Right renal cortex interstitium (tissue), 3 donors: ENCODE measurements at places on chromosomes 1 and 21. TPM values are rescaled to one million over a fixed set of nuclear protein-coding genes. Genes with fewer than 3 reads are reported as not detected.

GRCh38 chr1:20302108-20302471 is 11.4 kb downstream of the VWA5B1 start:
- no peak for DNase-seq

FCRLA gene
- polyA plus RNA-seq = 0.65 TPM

GRCh38 chr1:31886866-31887265 is 51.3 kb downstream of the PTP4A2 start:
- no peak for DNase-seq

DNA sequence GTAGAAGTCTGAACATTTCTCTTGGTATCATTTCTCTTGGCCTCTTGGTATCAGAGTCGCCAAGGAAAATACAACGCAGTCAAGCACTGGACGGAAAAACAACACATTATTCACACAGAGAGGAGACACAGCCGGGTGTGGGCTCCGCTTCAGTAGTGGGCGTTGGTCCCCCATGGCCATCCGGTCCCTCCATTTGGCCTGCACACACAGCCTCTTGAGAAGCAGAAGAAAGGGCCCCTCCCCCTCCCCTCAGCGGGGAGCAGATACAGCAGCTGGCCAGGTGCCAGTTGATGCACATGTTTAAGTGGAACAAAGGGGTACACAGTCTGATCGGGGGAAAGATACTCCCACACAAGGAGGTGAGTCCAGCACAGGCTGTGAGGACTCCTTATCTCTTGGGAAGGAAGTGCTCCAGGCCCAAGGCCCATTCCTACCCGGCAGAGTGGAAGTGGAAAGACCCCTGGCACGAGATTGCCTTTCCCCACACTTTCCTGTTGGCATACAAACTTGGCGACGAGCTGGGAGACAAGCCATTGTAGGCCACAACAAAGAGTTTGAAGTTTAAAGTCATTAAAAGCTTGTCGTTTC is 311.3 kb downstream of the FAM72C start:
- no peak for DNase-seq

- DNase-seq = no peak
Observed at GRCh38 chr1:212467843-212468482, 35.2 kb downstream of the NENF start.

GRCh38 chr1:94832446-94832845 is 12.3 kb downstream of the SLC44A3 start:
- no peak for DNase-seq

- no peak for DNase-seq
Observed at GRCh38 chr1:22231068-22231593, 88.2 kb upstream of the WNT4 start.

TFB2M gene
- polyA plus RNA-seq = 21.1 TPM

GSTM5 gene
- 38.6 TPM for polyA plus RNA-seq

DNA sequence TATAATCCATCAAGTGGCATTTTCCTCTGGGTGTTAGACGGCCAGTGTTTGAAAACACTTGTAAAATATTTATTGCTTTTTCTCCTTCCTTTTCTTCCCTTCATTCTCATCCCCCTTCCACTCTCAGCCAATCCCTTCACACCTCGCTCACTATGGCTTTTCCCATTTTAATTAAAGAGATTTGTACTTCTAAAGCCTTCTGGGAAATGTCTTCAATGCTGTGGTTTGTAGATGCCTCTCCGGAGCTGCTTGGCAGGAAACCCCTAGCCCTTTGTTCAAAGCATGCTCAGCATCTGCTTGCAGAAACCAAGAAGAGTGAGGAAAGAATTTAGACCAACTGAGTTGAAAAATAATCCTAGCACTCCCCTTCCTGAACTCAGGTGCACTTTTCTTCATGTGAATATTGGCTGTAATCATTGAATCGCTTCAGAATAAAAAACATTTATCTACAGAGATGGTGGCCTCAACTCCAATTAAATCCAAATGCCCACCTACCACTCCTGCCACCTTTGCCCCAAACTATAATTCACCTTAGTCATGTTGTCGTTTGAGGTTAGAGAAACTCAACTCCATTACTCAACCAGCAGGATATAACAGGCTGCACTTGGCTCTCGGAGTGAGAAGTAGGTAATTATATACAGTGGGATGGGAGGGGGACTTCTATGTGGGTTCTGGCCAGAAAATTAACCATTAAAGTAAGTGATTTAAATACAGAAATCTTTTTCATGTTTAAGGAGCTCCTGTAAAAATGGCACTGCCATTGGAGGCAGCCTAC is 659.4 kb upstream of the CAMK1G start:
- no peak for DNase-seq

FAM72C gene
- polyA plus RNA-seq = 1.5 TPM

DNA sequence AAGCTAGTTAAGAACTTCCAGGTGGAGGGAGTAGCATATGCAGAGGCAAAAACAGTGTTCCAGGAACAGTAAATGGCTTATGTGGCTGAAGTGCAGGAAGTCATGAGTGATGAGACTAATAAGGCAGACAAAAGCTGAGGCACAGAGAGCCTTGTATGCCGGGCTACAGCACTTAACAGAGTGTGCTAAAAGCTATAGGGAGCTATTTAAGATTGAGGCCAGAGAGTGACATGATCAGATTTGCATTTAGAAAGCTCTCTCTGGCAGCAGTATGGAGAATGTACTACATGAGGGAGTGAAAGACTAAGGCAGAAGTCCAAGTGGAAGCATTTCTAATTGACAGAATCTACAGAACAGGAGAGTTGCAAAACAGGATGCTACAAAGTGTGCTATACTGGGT is 38.6 kb downstream of the WASF2 start:
- no peak for DNase-seq

- DNase-seq = no peak
Observed at GRCh38 chr21:38326899-38327298, 70.1 kb downstream of the KCNJ15 start.

DNA sequence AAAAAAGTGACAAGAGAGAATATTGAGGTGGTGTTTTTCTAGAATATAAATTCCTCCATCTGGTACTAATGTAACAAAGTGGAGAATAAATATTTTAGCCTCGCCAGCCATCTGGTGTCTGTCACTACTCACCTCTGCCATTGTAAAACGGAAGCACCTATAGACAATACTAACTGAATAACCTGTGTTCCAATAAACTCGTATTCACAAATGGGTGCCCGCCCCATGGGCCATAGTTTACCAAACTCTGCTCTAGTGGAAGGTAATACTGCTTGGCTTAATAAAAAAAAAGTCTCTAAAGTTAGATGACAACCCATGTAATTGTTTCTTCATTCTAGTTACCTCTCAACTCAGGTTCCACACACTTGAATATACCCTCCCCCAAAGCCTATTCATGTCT is 8.1 kb downstream of the MIS18A start:
- no peak for DNase-seq

GRCh38 chr1:109942434-109942833 is 31.8 kb downstream of the CSF1 start:
- no peak for DNase-seq

DNA sequence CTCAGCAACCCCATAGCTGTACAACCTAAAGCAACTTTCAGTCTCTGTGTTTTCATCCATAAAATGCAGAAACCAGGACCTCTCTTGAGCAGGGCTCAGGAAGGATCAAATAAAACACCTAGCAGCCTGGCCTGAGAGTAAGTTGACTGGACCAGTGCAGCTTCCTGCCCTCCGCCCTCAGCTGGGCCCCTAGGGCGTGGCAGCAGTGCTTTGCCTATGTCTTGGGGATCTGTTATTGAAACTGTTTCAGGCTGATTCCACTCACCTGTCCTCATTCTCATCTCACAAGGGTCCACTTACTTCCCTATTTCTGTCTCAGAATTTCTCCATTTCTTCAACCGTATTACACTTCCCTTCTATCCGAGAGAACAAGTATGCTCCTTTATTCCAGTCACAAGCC is 17.3 kb downstream of the LRRC42 start:
- no peak for DNase-seq

KCNH1 gene
- polyA plus RNA-seq = 0.31 TPM

- no peak for DNase-seq
Observed at GRCh38 chr1:214670098-214670497, 67.1 kb downstream of the CENPF start.

GRCh38 chr1:229209816-229210215 is 61.1 kb upstream of the RAB4A start:
- DNase-seq = no peak

- DNase-seq = no peak
Observed at GRCh38 chr1:59477286-59477685, 180.4 kb downstream of the FGGY start.

BRDT gene
- 0.31 TPM for polyA plus RNA-seq

DNA sequence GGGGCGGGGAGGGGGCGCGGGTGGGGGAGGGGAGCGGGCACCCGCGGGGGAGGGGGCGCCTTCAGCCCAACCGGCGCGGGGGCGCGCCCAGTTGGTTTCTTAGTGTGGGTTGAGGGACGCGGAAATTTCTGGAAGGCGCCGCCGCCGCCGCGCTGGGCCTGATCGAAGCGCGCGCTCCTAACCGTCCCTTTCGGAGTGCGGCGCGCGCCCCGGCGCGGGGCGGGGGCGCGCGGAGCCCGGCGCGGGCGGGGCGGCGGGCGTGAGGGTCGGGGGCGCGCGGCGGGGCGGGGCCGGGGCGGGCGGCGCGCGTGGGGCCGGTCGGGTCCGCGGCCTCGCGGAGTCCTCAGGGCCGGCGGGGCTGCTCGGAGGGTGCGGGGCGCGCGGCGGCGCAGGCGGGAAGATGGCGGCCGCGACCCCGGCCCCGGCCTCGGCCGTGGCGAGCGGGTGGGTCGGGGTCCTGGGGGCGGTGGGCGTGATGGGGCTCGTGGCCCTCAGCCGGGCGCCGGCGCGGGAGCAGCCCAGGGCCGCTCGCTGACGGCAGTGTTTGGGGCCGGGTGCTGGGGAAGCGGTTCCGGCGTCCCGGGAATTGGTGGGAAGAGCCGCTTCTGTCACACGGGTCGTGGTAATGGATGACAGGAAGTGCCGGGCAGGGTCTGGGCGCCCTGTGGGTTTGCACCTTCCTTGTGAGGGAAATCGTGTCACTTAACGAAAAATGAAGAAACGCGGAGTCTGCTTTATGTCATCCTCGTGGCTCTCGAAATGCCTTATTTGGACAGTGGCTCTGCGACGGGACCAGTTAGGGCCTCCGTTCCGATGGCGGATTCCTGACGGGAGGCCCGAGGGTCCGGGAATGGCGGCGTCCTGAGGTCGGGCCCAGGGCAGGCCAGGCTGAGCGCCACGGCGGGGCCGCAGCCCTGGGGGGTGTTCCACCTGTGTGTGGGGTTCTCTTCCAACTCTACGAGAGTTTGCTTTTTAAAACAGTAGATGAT is 764 bp downstream of the PKNOX1 start:
- DNase-seq = no peak

ACKR1 gene
- polyA plus RNA-seq = 0.50 TPM

- DNase-seq = no peak
Observed at GRCh38 chr1:37739222-37739621, 25.7 kb downstream of the EPHA10 start.

CASZ1 gene
- 14.6 TPM for polyA plus RNA-seq

- DNase-seq = no peak
Observed at GRCh38 chr1:10615932-10616671, 141.4 kb downstream of the PEX14 start.

DNA sequence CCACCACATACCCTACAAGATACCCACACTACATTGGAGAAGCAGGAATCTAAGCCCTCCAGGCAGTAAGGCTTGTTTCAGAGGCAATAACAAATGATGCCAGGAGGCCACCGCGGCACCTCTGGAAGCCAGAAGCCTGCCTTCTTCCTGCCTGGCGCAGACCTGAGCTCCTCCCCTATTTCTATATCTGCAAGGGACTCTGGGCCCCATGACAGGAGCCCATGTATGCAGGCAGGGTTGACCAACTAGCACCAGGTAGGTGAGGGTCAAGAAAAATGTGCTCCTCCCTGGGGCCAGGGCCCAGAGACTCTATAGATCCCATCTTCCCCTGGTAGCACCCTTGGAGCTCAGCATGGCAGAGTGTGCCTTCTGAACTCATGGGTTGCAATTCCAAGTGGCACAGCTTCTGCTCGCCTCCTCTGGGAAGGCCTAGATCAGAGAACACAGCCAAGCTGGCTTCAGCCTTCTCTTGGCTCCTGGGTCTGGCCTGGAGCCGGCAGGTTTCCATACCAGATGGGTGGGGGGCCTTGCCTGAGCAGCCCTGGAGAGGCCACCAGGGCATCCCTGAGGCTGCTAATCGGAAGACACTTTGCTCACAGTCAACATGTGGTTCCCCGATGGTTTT is 85.1 kb downstream of the STUM start:
- DNase-seq = no peak

DNA sequence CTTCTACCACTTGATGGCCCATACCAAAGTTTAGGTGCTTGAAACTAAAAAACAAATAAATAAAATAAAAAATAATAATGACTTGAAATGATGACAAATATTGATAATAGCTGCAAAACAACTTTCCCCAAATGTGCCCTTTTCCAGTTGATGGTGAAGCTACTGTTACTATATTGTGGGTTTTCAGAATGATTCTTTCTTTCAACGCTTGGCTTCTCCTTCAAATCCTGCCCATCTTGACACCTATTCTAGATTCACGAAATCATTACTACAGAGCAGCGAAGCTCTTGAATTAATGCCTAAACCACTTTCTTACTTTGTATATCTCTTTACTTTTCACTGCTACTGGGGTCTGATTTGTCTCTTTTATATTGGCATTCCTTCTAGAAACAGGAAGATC is 9.2 kb upstream of the C1orf141 start:
- DNase-seq = no peak

NUDT17 gene
- polyA plus RNA-seq = 7.2 TPM

- no peak for DNase-seq
Observed at GRCh38 chr1:116404699-116405098, 31.7 kb downstream of the ATP1A1 start.

DNA sequence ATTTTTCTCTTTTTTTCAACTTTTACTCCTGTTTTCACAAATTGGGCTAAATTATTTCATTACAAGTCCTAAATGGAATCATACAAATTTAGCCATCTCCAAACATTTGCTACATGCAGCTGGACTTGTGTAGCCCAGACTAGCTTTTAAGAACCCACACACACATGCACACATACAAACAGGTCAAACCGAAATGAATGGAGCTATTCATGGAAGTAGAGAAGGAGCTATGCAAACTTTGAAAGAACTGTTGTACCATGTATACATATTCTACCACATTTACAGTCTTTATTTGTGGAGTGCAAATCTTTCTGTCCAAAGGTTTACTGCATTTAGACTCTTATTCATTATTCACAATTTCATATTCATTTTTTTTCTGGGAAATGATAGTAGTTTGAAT is 189.1 kb upstream of the RNPC3 start:
- no peak for DNase-seq

DNA sequence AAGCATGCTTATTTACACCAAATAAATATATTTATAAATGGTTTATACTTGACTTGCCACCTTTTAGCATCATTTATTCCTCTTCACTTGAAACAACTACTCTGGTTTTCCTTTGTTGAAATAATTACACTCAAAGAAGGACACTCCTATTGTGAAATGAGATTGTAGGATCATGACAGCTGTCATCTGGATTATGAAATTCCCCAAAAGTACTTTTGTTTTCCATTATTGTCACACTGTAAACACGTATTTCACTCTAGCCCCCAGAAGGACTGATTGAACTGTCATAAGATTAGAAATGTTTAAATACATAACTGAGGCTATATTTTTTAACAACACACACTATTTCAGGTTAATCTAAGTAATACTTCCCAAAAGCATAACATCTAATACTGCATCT is 593.8 kb downstream of the LRRIQ3 start:
- no peak for DNase-seq

- no peak for DNase-seq
Observed at GRCh38 chr1:156406251-156406650, 37.2 kb downstream of the RHBG start.
